Fibroblast of villous mesenchyme (primary cell): ENCODE measurements at places on chromosomes 4 and X.

DNA sequence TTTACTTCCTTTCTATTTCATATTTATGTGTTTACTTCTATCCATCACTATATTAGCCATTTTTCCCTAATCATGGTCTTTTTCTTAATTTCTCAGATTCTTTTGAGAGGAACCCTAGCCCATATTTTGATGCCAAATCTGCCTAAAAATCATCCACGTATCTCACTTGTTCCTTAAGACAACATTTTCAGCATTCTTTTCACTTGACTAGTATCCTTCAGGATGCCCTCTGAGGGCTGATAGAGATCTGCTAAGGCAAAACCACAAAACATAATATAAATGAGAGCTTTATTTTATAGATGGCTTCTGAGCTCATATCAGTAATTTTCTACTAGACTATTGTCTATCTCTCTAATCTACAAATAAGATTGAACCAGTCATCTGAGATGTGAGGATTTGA, 341.9 kb downstream of the GPM6A start:
- DNase-seq, result no peak

- DNase-seq, result no peak
Observed at GRCh38 chr4:70239131-70239883, 3.1 kb upstream of the CSN3 start.

DNA sequence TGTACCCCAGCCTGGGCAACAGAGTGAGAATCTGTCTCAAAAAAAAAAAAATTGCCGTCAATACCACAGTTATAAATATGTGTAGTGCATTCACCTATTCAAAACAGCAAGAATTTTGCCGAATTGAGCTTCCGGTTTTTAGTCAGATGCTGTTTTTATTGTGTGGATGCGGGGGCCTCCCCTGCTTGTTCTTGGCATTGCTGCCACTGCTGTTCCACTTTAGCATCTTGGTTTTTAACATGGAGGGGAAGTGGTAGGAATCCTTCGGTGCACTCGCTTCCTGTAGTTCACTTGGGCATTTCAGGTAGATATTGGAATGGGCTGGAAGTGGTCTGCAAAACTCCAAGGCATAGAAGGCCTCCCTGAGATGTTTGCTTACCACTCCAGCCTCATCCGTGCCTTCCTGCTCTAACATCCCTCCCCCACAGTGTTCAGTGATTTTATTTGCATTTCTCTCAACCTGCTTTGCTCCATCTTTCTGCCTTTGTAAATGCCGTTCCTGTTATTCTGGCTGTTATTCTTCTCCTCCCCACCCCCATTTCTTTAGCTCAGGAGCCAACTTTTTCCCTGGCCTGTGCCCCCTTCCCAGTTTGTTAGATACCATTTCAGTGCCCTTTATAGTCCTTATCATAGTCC, 25.5 kb downstream of the MOB1B start:
- DNase-seq, result no peak

DNA sequence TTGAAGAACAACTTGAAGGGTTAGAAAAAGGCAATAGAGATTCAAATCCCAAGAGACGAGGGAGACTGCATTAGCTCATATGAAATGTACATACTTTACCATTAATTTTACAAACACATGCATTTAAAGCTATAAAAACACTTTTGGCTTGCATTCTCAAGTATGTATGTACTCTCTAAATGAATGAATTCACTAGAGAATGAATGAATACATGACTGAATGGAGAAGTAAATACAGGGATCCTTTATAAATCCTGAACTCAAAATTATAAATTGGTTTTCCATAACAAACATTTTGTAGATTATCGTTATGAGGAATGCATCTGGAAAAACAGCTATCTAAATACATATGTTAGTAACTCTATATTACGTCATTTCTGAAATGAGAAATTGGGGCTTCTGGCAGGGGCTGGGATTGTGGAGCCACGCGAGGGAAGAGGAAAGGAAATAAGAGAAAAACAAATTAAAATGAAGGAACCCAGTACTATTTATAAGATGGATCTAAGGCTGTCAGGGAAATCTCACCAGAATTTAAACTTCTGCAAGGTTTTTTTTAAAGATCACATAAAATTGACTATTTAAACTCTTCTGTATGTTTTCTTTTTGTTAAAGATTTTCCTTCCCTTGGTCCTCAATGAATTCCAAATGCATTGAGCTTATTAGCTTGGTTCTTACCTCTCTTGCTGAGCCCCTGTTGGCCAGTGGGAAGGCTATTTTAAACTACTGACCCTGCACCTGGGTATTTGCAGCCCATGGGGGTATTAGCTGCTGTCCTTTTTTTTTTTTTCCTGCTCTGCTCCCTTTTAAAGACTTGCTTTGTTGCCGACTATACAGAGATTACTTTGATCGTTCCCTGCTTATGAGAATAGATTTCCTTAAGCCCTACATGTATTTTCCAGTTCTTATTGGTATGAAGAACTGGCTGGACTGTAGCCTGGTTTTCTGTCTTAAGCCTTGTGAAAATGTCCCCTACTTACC, 207.8 kb downstream of the ADGRL3 start:
- no peak for DNase-seq

- no peak for DNase-seq
Observed at GRCh38 chrX:118504581-118504980, 9.0 kb downstream of the DOCK11 start.

DNA sequence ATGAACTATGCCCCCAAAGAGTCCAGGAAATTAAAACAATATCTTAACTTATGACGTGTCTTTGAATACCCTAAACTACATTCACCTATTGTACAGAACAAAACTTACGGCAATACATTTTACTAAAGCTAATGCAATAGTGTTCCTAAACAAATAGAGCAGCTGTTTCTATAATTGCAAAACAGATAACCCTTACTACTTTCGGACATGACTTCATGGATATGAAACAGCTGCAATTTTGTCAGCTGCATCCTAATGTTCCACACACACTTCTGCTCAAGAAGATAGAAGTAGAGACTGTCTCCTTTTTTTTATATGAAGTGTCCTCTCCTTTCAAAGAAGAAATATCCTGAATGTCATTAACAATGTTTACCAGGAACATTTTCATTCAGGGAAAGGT, 174.9 kb downstream of the ACTRT1 start:
- no peak for DNase-seq

GRCh38 chrX:39883666-39884065, 214.1 kb downstream of the BCOR start:
- DNase-seq, result no peak

- DNase-seq, result no peak
Observed at GRCh38 chr4:115310641-115311040, 197.2 kb upstream of the NDST4 start.

GRCh38 chr4:155802190-155802959, 43.6 kb downstream of the GUCY1B1 start:
- DNase-seq, result peak; percentile 39

DNA sequence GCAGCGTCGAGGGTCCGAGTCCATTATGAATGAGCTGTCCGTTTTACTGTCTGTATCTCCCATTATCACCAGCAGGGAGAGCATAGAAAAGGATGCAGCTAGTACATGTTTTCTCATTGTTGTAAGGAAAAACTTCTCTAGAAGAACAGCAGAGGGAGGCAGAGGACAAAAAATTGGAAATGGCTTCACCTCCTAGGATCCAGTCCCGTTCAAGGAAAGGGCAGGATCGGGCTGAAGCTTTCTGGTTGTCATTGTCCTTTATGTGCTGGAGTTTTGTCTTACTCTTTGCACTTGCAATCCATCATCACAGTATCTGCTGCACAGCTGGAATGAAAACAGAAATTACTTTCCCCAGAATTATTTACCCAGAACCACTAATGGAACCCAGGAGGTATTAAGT, 14.7 kb downstream of the NDP start:
- DNase-seq, result peak; percentile 82
